Colonic mucosa (tissue), 4 donors: ENCODE measurements at places on chromosomes 13 and 19.

- DNase-seq, result no peak
Observed at GRCh38 chr19:28574212-28574611, 638.7 kb downstream of the UQCRFS1 start.

GRCh38 chr13:64529874-64530485 lies 2700.2 kb downstream of the PCDH9 start:
- no peak for DNase-seq

- DNase-seq, result peak; percentile 68
Observed at GRCh38 chr19:4369888-4370260, 26.5 kb downstream of the MPND start.

DNA sequence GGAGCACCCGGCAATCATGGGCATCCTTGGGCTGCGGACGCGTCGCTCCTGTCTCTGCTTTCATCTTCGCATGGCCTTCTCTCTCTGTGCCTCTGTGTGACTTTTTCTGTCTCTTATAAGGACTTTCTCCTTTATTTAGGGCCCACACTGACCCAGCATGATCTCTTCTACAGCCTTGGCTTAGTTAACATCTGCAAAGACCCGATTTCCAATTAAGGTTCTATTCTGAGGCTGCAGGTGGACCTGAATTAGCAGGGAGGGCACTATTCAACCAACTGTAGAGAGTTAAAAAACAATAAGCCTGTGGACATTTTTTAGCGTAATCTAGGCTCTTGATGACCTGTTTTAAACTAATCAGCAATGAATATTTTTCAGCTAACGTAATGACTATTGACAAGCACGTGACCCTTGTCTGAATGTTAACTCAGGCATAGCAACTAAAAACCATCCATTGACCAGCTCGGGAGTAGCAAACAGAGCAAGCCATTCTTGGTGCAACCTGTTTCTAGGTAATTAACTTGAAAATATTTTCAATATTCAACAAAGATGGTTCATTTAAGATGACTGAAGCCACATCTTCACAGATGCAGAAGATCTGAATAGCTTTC lies 15.2 kb downstream of the F10 start:
- DNase-seq, result no peak

GRCh38 chr19:28864024-28864503 lies 348.9 kb downstream of the UQCRFS1 start:
- no peak for DNase-seq

GRCh38 chr13:73857106-73857505 lies 277.1 kb downstream of the KLF12 start:
- DNase-seq, result no peak

DNA sequence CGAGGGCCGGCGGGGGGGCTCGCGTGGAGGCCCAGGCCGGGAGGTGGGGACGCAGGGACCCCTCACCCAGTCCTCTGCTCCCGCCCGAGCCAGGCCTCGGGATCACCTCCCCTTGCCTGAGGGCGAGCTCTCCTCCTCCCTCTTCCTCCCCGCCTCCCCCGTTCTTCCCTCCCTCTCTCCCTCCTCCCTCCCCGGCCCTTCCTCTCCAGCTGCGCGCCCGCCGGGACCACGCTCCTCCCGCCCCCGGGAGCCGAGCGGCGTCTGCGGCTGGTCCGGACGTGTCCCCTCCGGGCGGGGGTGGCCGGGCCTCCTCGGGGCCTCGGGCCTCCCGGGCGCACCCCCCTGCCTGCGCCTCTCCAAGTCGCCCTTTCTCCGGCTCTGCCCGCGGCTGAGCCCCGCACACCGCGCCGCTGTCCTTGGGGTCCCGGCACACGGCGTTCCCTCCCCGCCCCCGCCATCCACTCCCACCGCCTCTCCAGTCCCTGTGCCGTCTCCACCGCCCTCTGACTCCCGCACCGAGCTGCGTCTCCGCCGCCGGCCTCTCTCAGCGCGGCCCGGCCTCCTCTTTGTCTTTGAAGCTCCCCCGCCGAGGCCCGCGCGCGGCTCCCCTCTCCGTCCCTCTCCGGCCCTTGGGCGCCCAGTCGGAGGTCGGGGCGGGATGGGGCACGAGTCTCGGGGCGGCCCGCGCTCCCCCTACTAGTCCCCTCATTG lies 5.7 kb downstream of the SOX1 start:
- no peak for DNase-seq

DNA sequence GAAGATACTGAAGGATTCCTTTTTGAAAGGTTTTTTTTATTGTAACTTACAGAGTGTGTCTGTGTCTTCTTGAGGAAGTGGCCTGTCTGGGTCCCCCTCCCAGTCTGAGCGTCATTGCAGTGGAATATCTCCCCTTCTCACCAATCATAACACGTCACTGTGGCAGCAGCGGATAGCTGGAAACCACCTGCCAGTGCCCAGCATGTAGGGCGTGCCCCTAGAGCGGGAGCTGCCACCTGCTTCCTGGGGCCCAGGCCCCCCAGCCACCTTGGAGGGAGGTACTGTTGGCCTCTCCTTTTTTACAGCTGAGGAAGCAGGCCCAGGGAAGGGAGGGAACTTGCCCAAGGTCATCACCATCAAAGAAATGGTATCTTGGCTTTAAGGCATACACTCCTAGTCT lies 4.6 kb upstream of the DNM2 start:
- DNase-seq, result peak; percentile 85

DNA sequence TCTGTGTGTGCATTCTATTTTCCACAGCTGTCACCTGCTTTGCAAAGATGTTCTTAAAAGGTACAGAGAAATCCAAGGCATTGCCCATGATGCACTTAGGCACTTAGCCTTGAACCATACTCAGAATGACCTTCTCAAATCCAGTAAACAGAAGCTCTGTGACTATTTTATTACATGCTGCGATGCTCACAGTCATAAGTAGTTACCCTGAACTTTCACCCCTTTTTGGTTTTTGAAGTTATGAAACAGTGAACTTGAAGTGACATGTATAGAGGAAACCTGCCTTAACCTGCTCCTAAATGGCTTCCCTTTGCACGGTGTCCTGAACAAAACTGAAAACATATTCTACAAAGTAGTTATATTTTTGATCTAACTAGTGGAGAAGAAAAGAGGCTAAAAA lies 100.4 kb downstream of the SLC10A2 start:
- DNase-seq, result no peak

GRCh38 chr13:105579821-105580710 lies 955.4 kb downstream of the EFNB2 start:
- DNase-seq, result no peak

DNA sequence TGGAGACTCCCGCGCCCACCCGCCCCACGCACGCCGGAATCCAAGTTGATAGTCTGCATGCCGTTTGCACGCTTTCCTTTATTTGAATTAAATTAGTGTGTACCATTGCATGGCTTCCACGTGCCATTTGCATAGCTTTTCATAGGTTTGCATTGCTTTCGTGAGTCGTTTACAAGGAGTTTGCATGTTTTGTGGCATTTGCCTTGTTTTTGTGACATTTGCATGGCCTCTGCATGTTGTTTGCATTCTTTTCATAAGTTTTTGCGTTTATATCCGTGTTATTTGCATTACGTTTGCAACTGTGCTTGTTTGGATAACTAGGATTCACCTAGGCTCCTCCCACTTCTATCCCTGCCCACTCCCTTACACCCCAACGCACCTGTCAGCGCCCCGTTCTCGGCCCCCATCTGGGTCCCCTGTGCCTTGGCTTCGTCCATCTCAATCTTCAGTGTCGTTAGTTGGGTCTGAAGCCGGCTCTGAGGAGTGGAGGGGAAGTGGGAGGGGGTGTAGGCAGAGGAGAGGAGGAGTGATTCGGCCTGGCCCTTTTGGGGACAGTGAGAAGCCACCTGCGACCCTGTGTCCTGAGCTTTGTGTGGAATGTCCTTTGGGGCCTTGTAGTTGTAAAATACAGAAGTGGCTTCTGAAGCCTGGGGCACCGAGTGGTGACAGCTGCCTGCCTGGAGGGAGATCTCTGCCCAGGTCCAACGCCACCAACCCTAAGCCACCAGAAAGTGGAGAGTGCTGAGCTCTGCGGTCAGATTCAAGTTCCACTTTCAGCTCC lies 2.4 kb downstream of the CCDC194 start:
- DNase-seq, result no peak

DNA sequence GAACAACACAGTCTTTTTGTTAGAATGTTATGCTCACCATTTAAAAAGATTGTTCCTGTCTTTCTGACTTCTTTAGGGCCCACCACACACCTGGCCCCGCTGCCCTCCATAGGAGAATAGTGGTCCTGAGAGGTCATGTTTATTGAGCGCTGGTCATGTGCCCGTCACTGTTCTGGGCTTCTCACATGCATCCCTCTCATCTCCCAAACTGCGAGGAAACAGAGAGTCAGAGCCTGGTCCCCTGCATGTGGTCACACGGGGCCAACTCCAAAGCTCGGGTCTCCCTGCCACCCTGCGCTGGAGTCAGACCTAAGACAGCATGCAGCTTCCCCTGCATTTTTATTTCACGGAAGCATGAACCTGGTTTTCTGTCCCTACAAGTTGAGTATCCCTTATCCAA lies 70.4 kb upstream of the GPR183 start:
- DNase-seq, result no peak

DNA sequence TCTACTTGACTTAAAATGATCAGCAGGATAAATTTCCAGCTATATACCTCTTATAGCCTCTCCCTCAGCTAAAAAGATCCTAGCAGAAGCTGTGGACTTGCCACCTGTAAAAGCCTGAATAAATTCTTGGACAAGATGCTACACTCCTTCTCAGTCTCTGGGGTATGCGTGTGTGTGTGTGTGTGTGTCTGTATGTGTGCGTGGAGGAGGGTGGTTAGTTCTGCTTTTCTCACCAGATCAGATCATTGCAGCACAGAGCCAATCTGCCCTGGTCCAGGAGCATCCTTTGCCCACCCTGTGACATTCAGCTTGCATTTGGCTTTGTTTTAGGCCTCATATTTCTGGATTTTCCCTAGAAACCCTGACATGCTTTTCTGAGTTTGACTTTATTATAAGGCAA lies 438.3 kb downstream of the RFC3 start:
- DNase-seq, result no peak

GRCh38 chr19:4571305-4571917 lies 11.9 kb upstream of the SEMA6B start:
- DNase-seq, result no peak

DNA sequence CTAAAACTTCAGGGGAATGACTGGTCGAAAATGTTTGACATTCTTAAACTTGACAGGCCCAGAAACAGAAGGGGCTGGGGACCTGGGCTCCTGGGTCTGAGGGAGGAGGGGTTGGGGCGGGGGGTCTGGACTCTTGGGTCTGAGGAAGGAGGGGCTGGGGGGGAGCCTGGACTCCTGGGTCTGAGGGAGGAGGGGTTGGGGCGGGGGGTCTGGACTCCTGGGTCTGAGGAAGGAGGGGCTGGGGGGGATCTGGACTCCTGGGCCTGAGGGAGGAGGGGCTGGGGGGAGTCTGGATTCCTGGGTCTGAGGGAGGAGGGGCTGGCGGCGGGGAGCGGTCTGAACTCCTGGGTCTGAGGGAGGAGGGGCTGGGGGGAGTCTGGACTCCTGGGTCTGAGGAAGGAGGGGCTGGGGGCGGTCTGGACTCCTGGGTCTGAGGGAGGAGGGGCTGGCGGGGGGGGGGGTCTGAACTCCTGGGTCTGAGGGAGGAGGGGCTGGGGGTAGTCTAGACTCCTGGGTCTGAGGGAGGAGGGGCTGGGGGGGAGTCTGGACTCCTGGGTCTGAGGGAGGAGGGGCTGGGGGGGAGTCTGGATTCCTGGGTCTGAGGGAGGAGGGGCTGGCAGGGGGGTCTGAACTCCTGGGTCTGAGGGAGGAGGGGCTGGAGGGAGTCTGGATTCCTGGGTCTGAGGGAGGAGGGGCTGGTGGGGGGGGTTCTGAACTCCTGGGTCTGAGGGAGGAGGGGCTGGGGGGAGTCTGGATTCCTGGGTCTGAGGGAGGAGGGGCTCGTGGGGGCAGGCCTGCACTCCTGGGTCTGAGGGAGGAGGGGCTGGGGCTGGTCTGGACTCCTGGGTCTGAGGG lies 5.5 kb upstream of the KLK6 start:
- DNase-seq, result no peak

- no peak for DNase-seq
Observed at GRCh38 chr19:54541712-54542111, 31.9 kb upstream of the LILRA2 start.

DNA sequence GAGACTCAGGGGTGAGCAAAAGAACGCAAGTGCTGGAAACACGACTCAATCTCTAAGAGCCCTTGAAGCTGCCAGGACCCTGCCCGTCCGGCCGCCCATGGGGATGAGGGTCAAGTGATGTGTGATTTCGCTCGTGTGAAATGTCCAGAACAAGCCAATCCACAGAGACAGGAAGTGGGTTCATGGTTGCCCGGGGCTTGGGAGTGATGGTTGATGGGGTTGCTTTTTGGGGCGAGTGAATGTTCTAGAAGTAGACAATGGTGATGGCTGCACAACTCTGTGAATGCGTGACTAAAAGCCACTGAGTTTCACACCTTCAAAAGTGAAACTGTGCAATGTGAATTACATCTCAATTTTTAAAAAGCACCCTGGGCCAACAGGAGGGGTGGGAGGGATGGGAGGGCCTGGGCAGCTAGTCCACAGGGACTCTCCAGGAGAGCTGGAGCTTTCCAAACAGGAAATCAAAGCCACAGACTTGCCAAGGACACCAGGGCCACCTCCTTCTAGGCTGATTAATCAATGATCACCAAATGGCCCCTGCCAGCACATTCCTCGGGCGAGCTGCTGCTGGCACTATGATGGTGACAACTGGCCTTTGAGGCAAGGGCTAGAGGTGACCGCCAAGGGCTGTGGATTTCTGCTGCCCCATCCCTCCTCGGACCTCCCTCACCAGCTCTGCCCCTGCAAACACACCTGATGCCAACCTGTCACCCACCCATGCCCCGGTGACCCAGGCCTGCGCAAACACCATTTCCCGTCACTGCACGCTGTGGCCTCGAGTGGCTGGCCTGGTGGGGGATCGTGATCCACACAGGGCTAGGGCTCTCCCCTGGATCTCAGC lies 14.0 kb downstream of the DPP9 start:
- no peak for DNase-seq

GRCh38 chr13:41213316-41213715 lies 18.9 kb upstream of the KBTBD7 start:
- DNase-seq, result no peak

DNA sequence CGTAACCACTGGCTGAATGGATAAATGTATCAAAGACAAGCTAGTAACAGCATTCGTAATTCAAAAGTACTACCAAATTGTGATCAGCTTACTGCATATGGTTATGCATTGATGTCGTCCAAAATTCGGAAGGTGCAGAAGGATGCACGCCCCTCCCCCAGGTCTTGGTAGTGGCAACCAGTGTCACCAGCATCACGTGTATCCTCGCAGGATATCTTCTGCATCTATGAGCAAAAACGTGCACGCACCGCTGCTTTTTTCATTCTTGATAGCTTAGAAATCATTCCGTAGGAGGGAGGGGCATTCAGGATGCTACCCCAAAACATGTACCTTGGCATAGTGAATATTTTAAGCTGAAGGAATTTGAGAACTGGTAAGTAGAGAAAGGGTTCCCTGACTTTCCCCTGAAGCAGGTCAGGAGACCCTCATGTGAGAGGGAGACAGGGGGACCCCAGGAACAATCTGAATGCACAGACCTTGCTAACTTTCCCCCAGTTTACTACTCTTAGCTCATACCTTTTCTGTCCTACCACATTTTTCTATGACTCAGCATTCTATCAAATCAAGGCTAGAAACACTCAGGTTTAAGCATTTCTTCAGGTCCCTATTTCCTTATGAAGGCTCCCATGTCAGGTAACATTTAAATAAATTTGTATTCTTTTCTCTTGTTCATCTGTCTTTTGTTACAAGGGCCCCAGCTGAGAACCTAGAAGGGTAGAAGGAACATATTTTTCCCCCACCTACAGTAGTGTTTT lies 61.2 kb upstream of the TM9SF2 start:
- no peak for DNase-seq
